GM23338 (cell line): ENCODE measurements at places on chromosomes 7 and 10.

GRCh38 chr10:129881641-129882040 lies 82.4 kb downstream of the EBF3 start:
- DNase-seq: no peak

- DNase-seq: peak; percentile 94
Observed at GRCh38 chr7:133196856-133197612, 55.8 kb upstream of the EXOC4 start.

- DNase-seq: no peak
Observed at GRCh38 chr10:130492266-130492934, 356.2 kb downstream of the GLRX3 start.

- DNase-seq: peak; percentile 93
Observed at GRCh38 chr7:149355390-149356048, 93.5 kb downstream of the ZNF783 start.

- DNase-seq: no peak
Observed at GRCh38 chr10:26486990-26487850, 49.1 kb downstream of the APBB1IP start.

- no peak for DNase-seq
Observed at GRCh38 chr7:50644114-50644513, 78.9 kb upstream of the DDC start.

GRCh38 chr7:94170836-94171235 lies 166.7 kb upstream of the BET1 start:
- DNase-seq: no peak

GRCh38 chr10:72981028-72981881 lies 26.6 kb upstream of the PLA2G12B start:
- DNase-seq: no peak

DNA sequence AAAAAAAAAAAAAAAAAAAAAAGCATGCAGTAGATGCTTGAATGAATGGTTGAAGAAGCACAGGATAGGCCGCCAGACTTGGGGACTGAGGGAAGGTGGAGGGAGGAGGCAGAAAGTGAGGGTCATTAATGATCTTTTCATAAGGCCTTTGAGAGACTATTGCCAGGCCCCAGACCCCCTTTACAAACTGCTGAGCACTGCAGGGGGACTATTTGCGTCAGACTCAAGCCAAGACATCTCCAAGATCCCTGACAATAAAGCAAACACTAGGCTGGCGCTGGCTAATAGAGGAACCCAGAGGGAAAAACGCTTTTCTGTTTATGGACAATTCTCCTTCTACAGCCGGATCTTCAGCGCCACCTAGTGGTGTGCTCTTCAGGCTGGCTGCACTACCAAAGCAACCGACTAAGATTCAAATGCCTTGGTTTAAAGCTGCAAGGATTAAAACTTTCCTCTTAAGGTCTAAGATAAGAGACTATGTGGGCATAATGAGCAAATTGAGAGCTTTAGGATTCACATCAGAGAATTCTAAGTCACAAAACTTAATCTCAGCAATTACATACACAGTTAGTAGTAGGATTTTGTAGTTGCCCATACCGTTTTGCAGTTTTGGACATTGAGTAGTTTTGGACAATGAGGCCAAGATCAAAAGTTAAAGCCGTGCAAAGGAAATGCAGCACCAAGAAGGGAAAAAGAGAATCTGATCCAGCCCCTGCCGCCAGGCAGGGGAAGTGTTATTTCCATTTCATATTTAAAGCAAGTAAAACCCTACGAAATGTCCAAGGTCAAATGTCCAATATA lies 17.9 kb upstream of the AGK start:
- DNase-seq: peak; percentile 96
